ENCODE measurements at places on chromosomes 4 and X.

DNA sequence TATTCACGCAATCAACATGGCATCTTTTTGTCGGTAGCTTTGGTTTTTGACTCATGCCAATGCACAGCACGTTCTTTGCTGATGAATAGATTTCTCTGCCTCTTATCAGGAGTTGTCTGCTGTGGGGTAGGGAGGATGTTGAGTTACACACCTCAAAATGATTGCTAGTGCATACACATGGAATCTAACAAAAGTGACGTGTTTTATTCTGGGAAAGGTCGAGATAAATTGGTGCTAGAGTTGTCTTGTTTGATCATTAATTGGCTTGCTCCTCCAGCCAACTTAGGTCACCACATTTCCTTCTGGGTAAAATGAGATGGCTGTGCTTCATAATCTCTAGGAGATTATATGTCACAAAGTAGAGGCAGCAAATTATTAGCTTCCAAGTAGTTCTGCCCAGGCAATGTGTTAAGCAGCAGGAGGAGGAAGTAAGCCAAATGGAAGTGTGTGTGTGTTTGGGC, 3.9 kb downstream of the RAB9A start:
- no peak for DNase-seq

GRCh38 chrX:102604327-102604726, 5.0 kb downstream of the ARMCX5 start:
- DNase-seq = no peak

DNA sequence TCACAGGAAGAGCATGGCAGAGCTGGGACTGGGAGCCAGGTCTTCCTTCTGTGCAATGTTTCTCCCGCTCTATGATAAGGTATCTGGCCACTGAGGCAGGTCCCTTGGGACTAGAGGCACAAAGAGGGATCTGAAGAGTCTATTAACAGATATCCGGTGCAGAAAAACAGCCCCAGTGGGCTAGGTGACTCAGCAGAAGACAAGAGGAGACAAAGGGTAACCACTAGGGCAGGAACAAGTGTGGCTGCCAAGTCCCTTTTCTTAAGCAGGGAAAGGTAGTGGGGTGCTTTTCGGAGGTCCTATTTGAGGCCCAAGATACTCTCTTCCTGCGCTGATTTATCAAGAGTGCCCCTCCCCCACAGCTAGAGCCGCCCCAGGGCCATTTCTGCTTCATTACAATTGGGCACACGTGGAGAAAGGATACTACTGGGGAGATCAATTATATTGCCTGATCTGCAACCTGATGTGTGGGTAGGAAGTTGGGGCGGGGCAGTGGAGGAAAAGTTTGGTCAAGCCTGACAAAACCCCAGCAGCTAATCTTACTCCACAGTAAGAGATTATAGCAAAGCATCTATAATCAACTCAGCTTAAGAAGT, at the start of gene DGAT2L6:
TSS of gene DGAT2L6 (plus strand) at position 546 of the 596 bp plus-strand sequence. CDS start 100 bp downstream, outside the sequence.
- no peak for DNase-seq

DNA sequence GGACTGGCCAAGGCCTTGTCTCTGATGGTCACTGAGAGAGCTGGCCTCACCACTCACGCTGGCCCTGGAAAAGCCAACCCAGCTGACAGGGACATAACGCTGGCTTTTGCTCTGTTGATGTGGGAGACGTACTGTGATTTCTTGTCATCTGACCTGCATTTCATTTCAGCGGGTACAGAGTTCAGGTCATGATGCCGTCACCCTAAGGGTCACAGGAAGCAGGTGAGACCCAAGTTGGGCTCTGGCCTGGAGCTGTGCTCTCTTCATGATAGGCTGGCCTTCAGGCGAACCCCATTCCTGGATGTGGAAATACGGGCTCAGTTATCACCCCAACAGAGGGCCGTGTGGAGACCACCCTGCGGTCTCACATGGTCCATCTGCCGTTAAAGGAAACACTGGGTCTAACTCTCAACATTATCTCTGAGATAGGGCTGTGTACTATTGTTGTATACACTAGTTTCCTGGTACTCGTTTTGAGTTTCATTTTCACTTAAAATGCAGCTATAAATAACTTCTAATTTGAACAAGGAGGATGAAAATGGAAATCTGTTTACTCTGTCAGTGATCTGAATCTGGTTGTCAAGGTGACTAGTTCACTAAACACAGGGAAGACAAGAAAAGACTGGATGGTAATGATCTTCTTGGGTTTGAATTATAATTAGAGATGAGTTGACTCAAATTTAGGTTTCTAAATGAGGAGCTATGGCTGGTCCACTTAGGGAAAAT, 89.1 kb downstream of the TBC1D9 start:
- DNase-seq = no peak

All from NCI-H1694 (cell line).